SK-N-SH treated with all-trans-retinoic acid at 6 μM for 48 hours (cell line): ENCODE measurements at places on chromosomes 1 and 21.

DNA sequence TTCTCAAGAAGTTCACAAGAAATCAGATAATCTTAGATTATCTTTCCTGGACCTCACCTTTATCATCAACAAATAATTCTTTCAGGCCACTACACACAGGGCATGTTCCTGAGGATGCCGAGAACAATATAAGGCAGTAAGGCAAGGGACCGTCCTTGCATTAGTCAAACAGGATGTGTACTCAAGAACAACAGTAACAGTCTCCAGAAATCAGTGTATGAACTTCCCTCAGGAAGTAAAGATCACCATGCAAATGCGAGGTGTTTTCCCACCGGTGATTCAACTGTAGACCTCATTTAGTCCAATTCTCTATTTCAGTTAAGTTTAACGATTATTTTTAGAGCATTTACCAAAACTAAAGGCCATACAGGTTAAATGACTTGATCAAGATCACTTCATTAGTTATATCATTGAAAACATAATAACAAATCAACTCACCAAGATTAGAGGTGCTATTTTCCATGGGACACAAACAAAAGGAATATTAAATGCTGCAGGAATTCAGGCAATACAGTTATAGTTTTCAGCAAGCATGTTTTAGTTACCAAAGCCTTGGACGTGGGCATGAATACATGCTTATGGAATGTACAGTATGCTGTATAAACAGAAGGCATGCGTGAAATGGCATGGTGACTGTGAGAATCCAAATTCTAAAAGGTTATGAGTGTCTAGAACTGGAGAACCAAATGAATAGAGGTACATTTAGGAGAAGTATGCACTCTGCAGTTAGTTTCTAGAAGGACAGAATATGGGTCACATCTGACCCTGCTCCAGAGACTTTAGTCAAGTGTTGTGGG lies 145.2 kb downstream of the TNR start:
- no peak for ATAC-seq

- no peak for ATAC-seq
These were observed 27.7 kb downstream of the PCNT start for GRCh38 chr21:46351476-46352163.

- ATAC-seq: no peak
These were observed 703 bp downstream of the AMIGO1 start for GRCh38 chr1:109508873-109509175.

- ATAC-seq: no peak
These were observed 32.7 kb downstream of the ALG14 start for GRCh38 chr1:95040032-95040525.
